IPS-NIHi11 (cell line): ENCODE measurements at places on chromosomes 1 and 21.
A peak's percentile ranks its signal among the peaks of the same experiment; 100 is the strongest.

DNA sequence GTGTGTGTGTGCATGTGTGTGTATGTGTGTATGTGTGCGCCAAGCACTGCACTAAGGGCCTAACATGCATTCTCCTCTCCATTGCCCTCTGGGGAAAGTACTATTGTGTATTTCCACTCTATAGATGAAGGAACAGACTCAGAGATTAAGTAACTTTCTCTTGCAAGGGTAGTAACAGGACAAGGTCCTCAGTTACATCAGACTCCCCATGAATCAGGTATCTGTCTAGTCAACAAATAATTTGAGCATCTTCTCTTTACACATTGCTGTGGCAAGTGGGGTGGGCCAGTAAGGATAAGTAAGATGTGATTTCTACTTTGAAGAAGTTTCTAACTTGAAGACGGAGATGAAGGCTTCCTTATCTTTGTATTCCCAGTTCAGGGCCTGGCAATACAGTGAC is 5.0 kb upstream of the HTR1D start:
- no peak for DNase-seq

- no peak for DNase-seq
These were observed 41.6 kb upstream of the VWA5B1 start for GRCh38 chr1:20248971-20249612.

- no peak for DNase-seq
These were observed 2.9 kb downstream of the ZDHHC18 start for GRCh38 chr1:26829184-26829911.

- peak; percentile 16 for DNase-seq
These were observed 64.1 kb upstream of the RNPC3 start for GRCh38 chr1:103461161-103462105.

GRCh38 chr1:169521226-169521625 is 35.5 kb upstream of the SLC19A2 start:
- DNase-seq, result no peak

GRCh38 chr1:118987468-118988185 is 516 bp downstream of the TBX15 start:
- peak; percentile 53 for DNase-seq

DNA sequence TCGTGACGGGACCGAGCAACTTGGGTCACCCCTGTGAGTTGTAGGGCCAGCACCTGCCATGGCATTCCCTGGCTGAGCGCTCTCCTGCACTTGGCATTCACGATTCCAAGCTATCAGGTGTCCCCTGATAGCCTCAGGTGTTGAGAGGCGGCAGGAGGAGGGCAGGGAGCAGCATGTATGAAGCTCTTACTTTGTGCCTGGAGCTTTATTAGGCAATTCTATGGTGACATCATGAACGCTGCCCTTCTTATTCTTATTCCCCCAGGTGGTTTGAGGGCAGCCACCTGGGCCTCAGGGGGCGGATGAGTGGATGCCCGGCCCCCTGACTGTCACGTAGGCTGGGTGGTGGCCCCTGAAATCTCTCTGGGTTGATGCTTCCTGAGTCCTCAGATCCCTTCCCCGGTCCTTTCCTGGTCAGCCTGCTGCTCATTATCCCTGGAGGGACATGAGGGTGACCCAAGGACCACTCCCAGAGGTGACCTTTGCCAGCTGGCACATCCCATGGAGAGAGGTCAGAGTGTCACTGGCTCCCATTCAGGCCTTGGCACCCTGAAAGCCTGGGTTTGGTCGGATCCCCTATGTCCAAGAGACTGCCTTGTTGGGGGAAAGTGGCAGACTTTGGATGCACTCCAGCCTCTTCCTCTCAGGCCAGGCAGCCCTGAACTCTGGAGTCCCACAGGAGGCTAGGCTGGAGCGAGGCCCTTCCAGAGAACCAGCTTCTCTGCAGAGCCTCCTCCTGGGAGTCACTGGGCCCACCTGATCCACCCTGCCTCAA is 51.9 kb downstream of the SPSB1 start:
- no peak for DNase-seq

- DNase-seq, result no peak
These were observed 78.7 kb downstream of the PBX1 start for GRCh38 chr1:164637461-164638375.

GRCh38 chr1:99004861-99005442 is at the start of gene PLPPR5:
PLPPR5 (minus strand) TSS chr1:99004861; CDS start chr1:99004671, 190 bp downstream.
- DNase-seq, result peak; percentile 74

- DNase-seq, result no peak
These were observed 8.4 kb upstream of the SLC19A1 start for GRCh38 chr21:45550522-45551210.

DNA sequence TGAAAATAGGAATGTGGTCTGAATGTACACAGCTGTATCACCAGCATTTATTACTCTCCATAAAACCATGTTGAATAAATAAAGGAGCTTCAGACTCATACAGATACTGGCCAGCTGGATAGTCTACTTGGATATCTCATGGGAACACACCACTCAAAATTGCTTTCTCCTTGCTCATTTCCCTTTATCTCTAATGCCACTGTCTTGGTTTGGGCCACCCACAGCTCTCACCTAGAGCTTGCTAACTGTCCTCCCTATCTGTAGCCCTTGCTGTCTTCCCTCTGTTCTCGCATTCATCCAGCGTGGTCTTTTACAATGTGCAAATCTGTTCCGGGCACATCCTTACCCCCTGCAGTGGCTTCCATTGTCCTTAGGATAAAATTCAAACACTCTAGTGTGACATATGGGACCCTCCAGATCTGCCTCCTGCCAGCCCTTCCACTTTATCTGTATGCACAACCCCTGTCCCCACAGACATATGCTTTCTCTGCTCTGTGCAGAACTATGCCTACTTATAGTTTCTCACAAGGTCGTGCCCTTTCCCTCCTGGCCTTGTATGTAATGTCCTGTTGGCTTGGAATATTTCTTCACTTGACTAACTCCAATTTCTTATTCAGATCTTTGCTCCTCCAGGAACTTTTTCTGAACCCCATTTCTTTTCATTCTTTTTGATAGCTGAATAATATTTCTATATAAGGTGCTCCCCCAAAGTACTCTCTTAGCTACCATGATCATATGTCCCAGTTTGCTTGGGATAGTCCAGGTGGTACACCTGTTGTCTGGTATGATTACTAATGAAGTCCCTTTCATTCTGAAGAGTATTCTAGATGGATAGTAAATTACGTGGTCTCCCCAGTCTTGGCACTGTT is 2.9 kb downstream of the FLVCR1 start:
- DNase-seq, result no peak

GRCh38 chr1:86915737-86916235 is 1.4 kb downstream of the HS2ST1 start:
- DNase-seq, result no peak

DNA sequence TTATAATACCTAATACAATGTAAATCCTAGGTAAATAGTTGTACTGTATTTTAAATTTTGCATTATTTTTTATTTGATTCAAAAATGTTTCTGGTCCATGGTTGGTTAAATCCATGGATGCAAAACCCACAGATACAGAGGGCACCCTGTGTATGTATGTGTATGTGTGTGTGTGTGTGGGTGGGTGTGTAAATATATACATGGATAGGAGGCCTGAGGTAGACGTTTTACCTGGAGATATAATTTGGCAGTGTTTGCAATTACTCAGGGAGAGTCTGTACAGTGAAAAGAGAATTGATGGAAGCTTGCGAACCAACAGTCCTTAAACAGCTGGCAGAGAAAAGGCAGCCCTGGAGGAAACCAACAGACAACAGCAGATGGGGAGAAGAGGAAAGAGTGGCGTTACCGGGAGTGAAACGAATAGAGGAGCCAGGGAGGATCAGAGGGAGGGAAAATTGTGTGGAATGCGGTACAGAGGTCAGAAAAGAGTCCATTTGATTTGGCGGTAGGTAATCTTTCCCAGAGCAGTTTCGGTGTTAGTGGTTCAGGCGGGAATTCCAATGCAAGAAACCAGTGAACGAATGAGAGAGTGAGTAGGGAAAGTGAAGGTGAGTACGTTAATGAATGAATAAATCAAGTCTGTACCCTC is 47.9 kb upstream of the NBL1 start:
- peak; percentile 35 for DNase-seq
